Right atrium auricular region (tissue), 2 donors: ENCODE measurements at places on chromosomes 4 and X.

- DNase-seq, result no peak
Measured at GRCh38 chr4:140556372-140557085, 12.2 kb downstream of the UCP1 start.

- no peak for DNase-seq
Measured at GRCh38 chr4:150242820-150243458, 164.7 kb downstream of the DCLK2 start.

DNA sequence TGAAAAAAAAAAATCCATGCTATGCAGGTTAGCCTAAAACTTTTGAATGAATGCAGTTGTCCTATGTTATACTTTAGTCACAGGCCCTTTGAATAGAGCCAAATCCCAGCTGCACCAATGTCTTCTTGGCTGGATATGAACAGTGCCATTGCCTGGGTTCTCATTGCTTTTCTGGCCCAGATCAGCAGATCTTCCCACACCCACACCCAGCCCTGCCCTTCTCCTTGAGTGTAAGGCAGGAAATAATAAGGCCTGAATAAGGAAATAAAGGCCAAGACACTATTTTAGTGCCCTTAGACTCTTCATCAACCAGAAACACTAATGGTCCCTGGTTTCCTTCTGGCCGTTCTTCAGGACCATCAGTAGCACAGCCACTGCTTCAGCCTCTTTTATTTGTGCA lies 66.6 kb downstream of the USP38 start:
- DNase-seq, result no peak

GRCh38 chr4:182973511-182973911 lies 56.3 kb upstream of the DCTD start:
- no peak for DNase-seq

- no peak for DNase-seq
Measured at GRCh38 chr4:183288955-183289354, 31.1 kb downstream of the CLDN22 start.
